Stimulated activated CD4-positive, alpha-beta T cell treated with anti-CD3 and anti-CD28 coated beads, Interleukin-4, amount 100 ng/mL, for 1 hour (primary cell): ENCODE measurements at places on chromosomes 4 and X.
A peak's percentile ranks its signal among the peaks of the same experiment; 100 is the strongest.

DNA sequence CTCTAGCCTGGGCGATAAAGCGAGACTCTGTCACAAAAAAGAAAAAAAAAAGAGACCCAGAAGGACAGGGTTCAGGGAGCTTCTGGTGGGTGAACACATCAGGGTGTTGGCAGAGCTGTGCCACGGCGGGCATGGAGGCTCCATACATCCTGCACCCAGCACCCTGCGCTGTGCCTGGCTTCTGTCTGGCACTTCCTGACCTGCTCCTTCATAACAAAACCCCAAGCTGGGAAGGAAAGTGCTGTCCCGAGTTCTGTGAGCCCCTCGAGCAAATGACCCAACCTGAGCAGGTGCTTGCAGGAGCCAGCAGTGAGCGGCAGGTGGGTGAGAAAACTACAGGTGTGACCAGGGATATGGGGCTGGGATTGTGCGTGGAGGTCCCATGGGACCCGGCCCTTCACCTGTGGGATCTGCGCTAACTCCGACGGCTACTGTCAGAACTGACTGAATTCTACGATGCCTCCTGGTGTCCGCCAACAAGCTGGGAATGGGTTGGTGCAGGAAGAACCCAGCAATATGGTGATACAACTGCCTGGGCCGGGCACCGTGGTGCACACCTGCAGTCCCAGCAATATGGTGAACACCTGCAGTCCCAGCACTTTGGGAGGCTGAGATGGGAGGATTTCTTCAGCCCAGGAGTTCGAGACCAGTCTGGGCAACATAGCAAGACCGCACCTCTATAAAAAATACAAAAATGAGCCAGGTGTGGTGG, 18.9 kb downstream of the ASMTL start:
- DNase-seq = no peak

DNA sequence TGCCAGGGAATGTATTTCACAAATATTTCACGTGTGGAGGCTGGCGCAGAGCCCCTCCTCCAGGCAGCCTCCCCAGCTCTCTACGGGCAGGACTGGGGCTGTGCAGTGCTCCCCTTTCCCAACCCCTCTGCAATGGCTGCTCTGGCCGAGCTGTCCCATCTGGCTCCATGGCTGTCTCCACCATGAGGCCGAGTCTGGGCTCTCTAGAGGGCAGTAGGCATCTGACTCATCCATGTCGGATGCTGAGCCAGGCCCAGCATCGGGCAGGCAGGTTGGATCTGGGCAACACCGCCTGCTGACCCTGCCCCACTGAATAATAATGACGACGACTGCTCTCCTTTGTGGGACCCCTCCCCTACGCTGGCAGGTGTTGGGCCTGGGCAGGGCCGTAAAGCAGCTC, 11.0 kb upstream of the SH3TC1 start:
- no peak for DNase-seq

DNA sequence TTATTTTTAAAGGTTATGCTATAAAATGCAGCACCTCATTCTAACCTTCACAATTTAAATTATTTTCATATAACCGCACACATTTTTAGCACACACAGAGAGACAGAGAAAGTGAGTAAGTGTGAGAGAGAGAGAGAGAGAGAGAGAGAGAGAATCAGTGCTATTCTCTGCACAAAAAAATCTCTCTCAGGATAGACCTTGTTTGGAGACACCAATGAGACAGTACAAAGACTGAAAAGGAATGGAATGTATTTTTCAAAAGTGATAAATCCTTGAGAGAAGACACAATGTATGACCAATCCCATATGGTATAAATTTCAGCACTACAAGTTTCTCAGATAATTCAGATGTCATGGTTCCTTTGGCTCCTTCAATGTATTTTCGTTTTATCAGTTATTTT, 132.1 kb upstream of the PCDH18 start:
- DNase-seq = no peak

- no peak for DNase-seq
These were observed 1393.4 kb downstream of the STIM2 start for GRCh38 chr4:28254003-28254402.

DNA sequence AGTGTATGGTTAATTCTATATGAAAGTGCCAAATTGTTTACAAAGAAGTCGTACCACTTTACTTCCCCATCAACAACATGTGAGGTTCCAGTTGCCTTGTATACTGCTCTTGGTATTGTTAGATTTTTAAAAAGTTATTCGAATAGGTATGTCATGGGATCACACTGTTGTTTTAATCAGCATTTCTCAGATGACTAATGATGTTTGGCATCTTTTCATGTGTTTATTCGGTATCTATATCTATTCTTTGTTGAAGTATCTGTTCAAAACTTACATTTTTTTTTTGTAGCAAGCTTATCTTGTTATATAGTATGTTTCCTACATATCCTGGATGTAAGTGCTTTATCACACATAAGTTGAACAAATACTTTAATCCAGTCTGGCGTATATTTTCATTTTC, 99.4 kb upstream of the MAB21L2 start:
- no peak for DNase-seq

- no peak for DNase-seq
These were observed 10.5 kb downstream of the CD99 start for GRCh38 chrX:2701600-2701999.

- no peak for DNase-seq
These were observed 58.5 kb upstream of the SMAD1 start for GRCh38 chr4:145423017-145423708.

- DNase-seq = no peak
These were observed 33.4 kb downstream of the RPS6KA3 start for GRCh38 chrX:20233336-20233735.

DNA sequence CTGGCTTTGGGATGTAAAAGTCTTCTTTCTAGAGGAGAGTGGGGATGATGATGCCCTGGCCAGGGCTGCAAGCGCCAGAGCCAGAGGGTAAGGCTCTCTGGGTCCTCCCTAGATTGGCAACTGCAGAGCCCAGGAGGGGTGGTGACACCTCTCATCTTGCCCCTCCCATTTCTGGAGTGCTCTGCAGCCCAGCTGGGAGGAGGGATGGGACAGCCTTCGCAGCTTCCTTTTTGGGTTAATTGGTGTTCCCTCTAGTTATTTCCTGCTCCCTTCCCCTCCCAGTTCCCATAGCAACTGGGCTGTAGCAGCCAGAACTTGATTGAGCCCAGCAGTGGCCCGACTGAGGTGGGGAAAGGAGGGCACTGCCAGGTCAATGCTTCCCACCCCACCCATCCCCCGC, 19.2 kb downstream of the NALF2 start:
- no peak for DNase-seq

- DNase-seq = no peak
These were observed 421.2 kb upstream of the NWD2 start for GRCh38 chr4:36823199-36823967.

GRCh38 chr4:138845054-138845453, 170.5 kb upstream of the NOCT start:
- DNase-seq = no peak

DNA sequence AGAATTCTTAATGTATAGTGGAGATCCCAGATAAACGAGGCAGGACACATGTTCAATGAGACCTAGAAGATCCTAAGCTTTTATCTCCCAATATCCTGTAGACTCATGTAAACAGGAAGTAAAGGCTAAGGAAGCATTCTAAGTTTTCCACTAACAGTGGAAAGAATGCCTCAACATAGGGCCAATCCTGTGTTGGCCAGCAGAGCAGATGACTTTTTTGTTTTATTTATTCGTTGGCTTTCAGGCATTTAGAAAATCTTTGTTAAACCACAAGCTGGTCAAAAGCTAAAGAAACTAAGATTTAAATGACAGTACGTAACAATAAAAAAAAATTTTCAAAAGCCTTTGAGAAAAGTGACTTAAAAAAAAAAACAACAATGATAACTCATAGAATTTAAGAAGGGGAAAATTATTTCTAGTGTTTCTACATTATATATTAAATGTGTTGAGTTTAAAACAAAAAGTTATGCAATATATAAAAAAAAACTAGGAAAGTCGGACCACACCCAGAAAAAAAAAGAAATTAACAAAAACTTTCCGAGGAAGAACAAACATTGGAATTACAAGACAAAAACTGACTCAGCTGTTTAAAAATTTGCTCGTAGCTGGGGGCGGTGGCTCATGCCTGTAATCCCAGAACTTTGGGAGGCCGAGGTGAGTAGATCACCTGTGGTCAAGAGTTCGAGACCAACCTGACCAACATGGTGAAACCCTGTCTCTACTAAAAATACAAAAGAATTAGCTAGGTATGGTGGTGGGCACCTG, 759.3 kb downstream of the FSTL5 start:
- no peak for DNase-seq

DNA sequence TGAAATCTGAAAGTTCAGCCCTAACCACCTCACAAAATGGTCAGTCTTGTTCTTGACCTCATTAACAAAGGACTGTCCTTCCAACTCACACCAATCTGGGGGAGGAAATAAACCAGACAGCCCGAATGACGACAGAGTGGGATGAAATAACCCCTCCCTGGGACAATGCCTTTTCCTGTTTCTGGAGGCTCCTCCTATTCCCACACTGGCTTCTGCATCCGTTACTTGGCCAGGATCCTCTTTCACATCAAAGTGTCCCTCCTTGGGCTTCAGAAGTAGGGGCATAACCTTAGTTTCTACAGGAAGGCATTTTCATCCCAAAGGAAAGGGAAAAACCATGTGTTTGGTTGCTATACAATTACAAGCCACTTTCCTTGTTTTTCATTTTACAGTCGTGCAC, 59.8 kb upstream of the RPL34 start:
- no peak for DNase-seq

DNA sequence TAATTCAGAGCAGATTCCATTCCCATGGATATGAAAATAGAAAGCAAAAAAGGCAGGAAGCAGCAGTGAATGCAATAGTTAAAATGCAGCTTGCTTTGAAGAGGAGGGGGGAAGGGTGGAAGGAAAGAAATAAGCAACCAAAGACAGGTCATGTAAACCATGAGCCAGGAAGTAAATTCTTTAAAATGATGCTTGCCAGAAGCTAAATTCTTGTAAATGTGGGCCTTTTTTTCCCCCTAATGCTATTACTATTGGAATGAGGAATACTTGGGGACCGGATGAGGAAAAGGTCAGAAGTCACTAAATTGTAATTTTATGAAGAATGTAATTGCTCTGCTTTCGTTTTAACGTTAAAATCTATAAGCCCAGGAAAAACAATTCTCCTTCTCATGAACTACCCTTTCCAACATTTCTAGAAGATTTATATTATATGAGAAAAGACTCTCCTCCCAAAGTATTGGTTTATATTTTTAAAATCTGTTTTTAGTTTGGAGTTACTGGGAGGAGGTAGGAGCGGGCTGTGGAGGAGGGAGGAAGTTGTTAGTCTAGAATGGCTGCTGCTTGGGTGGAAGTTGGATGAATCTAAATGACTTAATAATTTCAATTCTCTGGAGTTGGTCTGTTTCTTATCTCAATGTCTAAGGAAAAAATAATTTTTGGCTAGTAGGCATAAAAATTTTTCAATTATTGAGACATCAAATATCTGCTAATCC, 77.6 kb upstream of the PCDH18 start:
- DNase-seq = no peak

DNA sequence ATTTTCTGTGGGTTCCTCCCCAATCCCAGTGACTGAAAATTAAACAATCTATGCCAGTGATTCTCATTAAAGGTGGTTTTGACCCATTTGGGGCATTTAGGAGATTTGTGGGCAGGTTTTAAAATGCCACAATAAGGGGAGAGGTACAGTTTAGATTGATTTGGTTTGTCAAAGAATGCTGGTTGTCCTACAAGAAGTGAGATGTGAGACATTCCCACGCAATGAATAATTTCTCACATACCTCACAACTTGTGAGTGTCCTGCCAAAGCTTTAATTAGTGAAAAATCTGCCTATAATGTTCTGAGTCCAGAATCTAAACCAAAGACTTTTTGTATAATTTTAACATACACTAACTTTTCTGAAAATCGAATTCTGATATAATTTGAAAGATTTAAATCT, 199.4 kb downstream of the MAPK10 start:
- no peak for DNase-seq

GRCh38 chrX:24479924-24480323, 14.8 kb downstream of the PDK3 start:
- peak; percentile 54 for DNase-seq

GRCh38 chr4:125551967-125552366, 237.2 kb downstream of the FAT4 start:
- no peak for DNase-seq

DNA sequence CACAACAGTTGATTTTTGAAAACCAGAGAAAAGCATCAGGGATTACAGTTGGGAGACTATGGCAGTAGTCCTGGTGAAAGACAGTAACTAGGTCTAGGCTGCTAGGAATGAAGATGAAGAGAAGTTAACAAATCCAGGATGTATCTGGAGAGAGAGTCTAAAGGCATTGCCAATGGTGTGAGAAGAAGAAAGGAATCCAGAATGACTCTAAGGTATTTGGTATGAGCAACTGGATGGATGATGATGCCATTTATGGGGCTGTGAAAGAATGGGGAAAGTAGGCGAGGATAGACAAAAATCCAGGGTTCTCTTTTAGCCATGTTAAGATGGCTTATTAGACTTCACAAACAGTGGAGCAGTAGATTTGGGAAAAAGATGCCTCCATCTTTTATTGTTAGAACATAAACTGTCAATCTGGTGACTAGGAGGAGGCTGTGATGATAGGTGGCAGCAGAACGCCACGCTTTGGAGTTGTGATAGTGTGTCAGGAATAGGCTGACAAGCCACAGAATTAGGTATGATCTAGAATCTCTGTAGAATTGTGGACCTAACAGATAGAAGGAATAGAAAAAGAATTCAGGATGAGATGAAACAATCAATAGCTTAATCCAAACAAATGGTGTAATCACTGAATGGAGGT, 27.3 kb upstream of the JADE1 start:
- peak; percentile 57 for DNase-seq

DNA sequence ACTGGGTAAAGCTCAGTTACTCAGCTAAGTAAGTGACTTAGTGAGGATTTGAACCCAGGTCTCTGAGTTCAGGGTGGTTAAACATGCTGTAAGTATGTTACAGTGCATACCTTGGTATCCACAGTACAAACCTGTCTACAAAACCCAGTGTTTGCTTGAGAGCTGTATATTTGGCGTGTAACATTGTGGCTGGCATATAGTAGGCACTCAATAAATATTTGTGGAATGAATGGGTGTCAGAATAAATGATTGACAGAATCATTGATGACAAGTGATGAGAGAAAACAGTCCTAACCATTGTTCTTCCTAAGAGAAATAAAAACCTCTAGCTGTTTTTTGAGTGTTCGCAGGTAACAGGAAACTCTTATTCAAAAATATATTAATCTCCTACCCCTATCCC, 79.7 kb upstream of the BCOR start:
- DNase-seq = no peak

GRCh38 chr4:189200353-189200752, 740.3 kb upstream of the FRG1 start:
- DNase-seq = no peak

- DNase-seq = no peak
These were observed 505.2 kb downstream of the ZNF674 start for GRCh38 chrX:46040001-46040400.

- peak; percentile 65 for DNase-seq
These were observed 78.6 kb downstream of the CAMK2D start for GRCh38 chr4:113682730-113683537.

GRCh38 chrX:46961097-46961496, 48.9 kb downstream of the JADE3 start:
- no peak for DNase-seq

- DNase-seq = no peak
These were observed 592.9 kb downstream of the TRIML1 start for GRCh38 chr4:188732131-188732530.
